ENCODE measurements at places on chromosomes 12 and 14.

- DNase-seq = no peak
Measured at GRCh38 chr12:43331935-43332334, 220.1 kb downstream of the ADAMTS20 start.

- no peak for DNase-seq
Measured at GRCh38 chr12:39873065-39873464, 232.8 kb downstream of the SLC2A13 start.

- no peak for DNase-seq
Measured at GRCh38 chr14:50362764-50363713, 33.6 kb downstream of the CDKL1 start.

GRCh38 chr14:93729993-93730392, 58.3 kb downstream of the PRIMA1 start:
- DNase-seq = no peak

GRCh38 chr12:94832780-94833681, 170.5 kb downstream of the NDUFA12 start:
- no peak for DNase-seq

- DNase-seq = no peak
Measured at GRCh38 chr12:30010071-30011052, 226.6 kb upstream of the TMTC1 start.

- no peak for DNase-seq
Measured at GRCh38 chr14:29821661-29822429, 105.8 kb downstream of the PRKD1 start.

GRCh38 chr12:80101126-80101525, 1.8 kb downstream of the OTOGL start:
- DNase-seq = no peak

GRCh38 chr12:27095346-27095745, 13.0 kb upstream of the C12orf71 start:
- no peak for DNase-seq

DNA sequence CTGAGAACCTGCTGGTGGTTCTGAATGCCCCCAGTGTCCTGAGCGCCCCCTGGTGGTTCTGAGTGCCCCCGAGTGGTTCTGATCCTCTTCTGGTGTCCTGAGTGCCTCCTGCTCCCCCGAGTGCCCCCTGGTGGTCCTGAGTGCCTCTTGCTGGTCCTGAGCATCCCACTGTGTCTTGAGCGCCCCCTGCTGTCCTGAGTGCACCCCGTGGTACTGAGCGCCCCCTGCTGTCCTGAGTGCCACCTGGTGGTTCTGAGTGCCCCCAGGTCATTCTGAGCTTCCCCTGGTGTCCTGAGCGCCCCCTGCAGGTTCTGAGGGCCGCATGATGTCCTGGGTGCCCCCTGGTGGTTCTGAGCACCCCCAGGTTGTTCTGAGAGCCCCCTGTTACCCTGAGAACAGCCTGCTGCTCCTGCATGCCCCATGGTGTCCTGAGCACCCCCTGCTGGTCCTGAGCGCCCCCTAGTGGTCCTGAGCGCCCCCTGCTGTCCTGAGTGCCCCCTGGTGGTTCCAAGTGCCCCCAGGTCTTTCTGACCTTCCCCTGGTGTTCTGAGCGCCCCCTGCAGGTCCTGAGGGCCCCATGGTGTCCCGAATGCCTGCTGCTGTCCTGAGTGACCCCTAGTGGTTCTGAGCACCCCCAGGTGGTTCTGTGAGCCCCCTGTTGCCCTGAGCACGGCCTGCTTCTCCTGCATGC, 1165.4 kb downstream of the TMEM121 start:
- DNase-seq = no peak

DNA sequence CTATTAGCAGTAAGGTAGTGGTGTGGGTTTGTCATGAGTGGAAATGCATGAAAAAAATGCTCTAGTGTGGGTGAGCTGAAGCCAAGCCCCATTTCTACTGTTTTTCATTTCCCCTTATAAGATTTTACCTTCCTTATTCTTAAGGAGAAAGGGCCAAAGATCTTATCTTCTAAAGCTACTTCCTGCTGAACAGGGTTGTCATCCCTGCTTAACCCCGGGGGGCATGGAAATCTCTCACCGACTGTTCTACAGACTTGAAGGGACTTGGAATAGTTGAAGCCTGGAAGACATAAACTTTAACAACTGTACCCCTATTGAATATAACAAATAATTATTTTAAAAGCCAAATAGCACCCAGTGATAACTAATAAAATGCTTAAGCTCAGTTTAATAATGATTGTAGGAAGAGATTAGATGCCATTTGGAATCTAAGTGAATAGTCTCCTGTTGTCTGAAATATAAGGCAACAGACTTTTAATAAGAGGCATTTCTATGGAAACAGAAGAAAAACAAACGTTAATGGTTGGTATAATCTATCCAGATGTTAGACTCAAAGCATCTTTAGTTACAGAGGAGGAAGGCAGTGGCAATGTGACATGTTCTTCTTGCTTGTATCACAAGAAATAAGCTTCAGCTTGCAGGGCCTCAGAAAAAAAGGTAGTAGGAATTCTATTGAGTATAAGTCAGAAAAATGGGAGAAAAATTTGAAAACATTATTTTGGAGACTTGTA, 1.8 kb upstream of the GMFB start:
- DNase-seq = no peak

DNA sequence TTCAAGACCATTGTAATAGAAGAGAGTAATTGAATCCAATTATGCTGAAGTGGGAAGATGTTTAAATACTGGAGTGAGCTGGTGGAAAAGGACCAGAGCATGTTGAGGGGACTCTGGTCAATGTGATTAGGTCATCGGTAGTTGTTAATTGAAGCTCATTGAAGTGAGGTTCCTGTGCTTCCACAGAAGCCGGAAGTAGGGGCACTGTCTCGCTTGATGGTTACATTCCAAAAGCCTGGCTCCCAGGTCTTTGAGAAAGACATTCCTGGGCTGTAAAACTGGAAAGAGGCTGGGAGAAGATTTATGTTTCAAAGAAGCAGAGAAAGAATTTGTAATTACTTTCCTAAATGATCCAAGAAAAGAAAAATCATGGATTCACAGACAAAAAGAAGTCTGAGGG, 12.3 kb upstream of the CLECL1 start:
- no peak for DNase-seq

DNA sequence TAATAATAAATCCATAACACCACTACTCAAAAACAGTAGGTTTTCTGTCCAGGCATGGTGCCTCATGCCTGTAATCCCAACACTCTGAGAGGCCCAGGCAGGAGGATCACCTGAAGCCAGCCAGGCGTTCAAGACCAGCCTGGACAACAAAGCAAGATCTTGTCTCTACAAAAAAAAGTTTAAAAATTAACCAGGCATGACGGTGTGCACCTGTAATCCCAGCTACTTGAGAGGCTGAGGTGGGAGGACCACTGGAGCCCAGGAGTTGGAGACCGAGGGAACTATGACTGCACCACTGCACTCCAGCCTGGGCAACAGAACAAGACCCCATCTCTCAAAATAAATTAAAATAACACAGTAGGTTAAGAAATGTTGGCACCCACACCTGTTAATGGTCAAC, 44.5 kb upstream of the AP4S1 start:
- DNase-seq = no peak

DNA sequence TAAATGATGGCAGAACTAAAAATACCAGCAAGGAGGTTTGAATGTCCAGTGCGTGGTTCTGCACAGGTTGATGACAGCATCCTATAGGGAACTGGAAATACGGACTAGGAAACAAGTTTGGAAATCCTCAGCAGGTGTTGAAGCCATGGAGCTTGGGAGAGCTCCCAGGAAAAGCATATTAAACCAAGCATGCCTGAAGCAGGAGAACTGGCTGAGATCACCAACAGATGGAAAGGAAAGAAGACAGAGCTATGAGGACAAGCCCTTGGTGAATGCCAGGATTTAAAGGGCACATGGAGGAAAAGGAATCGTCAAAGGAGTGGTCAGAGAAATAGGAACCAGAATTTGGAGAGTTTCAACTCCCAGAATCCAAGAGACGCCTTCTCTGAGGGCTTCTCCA, 21.2 kb upstream of the ELK3 start:
- no peak for DNase-seq

DNA sequence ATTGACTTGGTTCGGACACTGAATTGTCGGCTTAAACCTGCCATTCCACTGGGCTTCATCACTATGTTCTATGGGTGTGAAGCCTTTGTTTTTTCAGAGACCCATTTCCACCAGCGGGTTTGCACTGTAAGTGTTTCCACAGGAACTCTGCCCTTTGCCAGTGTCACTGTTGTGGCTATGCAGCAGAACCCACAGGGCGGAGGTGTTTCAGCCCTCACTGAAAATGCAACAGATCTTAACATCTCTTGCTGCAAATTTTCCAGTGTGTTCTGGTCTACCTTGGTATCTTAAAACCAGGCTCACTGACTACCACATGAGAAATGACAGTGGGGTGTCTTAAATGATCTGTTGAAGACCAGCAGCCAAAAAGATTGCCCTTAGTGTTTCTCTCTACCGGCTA, 21.1 kb downstream of the PRKCH start:
- DNase-seq = peak; percentile 61

DNA sequence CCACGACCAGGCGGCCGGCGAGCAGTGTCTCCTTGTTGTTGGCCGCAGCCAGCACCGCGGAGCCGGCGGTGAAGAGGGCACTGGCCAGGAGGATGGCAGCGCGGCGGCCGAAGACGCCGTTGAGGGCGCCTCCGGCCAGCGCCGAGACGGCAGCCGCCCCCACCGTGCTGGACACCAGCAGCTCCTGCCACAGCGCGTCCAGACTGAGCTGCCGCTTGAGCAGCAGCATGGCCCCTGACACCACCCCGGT, 691 bp downstream of the SLC2A13 start:
- no peak for DNase-seq

DNA sequence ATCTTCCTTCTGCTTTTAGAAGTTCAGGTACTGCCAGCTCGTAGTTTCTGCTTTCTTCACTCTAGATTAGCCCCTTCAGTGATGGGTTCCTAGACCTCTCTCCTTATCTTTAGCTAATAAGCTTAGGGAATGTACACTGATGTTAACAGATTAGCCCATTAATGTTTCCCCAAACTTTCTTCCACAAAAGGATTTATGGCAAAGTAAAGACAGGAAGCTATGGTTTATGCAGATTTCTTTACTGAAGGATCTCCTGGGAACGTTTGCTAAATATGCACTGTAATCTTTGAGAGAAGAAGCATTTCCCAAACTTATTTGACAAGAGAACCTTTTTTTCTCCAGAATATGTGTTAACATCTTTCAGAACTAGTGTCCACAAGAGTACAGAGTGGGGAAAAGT, 4.2 kb downstream of the SOCS4 start:
- DNase-seq = no peak

DNA sequence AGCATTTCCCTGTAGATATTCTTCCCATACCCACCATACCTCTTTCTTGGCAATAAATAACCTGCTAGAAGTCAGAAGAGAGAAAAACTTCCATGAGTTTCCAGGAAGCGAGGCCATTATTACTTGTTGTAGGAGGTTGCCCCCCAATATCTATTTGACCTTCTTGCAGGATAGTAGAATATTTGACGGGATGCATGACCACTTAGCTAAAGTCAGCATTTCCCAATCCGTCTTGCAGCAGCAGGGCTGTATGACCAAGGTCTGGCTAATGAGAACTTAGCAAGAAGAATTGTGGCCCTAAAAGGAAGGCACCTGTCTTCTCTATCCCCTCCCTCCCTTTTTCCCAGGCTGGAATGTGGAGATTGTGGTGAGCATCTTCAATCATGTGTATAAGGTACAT, 51.5 kb downstream of the NINJ2 start:
- DNase-seq = no peak

DNA sequence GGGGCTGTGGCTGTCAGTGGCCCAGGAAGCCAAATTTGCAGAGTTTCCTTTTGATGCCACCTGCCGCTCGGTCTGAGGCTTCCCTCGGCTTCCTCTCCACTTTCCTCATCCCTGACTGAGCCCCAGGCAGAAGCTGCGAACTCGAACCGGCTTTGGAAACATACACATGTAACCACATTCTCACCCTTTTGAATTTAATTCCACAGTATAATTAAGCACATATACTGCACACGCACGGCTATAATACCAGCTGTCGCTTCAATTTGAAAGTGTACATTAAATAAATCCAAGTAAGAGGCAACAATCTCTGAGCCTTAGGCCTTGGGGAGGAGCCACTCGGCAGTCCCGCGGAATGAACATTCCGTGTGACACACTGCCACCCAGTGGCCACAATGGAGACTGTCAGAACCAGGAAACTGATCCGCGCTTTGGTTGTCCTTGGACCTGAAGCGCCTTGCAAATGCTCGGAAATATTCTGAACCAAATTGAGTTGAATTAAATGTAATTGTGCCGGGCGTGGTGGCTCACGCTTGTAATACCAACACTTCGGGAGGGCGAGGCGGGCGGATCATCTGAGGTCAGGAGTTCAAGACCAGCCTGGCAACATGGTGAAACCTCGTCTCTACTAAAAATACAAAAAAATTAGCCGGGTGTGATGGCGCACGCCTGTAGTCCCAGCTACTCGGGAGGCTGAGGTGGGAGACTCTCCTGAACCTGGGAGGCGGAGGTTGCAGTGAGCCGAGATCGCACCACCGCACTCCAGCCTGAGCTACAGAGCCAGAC, 117.9 kb upstream of the TMPO start:
- peak; percentile 54 for DNase-seq
